ENCODE measurements at places on chromosomes 5 and 9.

GRCh38 chr5:125262782-125263181 is 516.3 kb upstream of the ZNF608 start:
- DNase-seq, result no peak

DNA sequence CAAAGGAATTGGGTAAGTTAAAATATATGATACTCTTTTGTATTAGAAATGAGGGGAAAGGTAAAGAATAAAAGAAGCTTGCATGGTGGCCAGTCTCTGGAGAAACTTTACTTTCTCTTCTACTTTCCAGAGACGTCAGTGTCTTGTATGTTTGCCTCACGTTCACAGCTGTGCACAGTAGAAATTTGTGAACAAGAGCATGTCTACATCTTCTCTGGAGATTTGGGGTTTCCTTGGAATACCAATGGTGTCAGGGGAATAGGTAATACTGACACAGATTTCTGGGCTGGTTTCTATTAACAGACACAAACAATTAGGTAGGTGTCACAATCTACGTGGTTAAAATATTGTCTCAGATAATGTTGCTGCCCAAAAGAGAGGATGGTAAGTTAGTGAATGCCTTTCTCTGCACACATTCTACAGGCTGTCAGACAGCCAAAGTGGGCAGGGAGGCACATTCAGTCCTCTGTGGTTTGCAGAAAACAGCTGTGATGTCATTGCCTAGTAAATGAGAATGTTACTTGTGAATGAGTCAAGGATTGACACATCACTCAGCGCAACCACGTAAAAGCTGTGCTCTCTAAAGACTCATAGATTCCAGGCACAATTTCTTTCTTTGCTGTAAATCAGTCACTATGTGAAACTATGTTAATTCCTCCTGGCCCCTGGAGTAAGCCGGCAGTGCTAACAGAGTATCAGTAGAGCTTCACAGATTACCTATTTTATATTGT is 397.1 kb downstream of the MAN2A1 start:
- DNase-seq, result no peak

DNA sequence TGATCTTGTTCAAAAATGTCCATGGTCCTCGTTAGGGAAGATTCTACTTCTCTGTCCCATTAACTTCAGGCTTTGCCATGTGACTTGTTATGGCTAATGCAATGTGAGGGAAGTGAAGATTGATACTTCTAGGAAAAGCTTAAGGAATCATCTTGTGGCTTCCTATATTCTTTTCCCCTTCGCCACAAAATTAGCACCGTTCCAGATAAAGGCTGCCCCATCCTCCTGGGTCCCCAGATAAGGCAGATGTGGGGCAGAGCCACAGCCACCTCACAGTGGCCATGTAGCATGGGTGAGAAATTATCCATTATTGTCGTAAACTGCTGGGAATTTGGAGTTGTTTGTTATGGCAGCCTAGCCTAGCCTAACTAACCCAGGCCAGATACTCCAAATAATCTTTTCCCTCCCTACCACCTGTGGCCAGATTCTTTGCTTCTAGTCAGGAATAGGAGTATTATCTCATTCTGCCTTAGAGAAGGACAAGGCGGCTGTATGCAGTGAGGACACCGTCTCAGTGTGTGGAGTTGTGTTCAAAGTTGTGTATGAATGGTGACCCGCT is 31.9 kb upstream of the BOD1 start:
- no peak for DNase-seq

GRCh38 chr5:94830520-94830919 is 212.1 kb downstream of the SLF1 start:
- DNase-seq, result no peak

- DNase-seq, result peak; percentile 25
Observed at GRCh38 chr5:472076-472655, 29.2 kb downstream of the EXOC3 start.

DNA sequence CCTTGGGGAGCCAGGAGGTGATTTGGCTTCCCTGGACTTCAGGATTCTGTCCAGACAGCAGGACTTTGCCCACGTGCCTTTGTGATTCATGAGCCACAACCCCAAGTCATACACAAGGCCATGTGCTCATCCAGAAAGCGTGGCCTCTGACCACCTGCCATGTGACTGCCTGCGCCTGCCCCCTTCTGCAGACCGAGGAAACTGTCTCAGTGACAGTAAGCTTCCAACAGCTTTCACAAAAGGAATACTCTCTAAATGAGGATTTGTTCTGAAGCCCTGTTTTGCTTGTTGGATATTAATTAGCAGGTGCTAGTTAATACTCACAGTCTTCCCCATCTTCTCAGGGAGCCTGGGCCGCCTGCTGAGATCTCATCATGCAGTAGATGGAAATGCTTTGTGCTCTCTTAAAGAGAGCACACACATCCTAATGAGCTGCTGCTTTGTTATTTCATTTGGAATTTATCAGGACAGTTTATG is 36.9 kb upstream of the ANGPTL2 start:
- no peak for DNase-seq

DNA sequence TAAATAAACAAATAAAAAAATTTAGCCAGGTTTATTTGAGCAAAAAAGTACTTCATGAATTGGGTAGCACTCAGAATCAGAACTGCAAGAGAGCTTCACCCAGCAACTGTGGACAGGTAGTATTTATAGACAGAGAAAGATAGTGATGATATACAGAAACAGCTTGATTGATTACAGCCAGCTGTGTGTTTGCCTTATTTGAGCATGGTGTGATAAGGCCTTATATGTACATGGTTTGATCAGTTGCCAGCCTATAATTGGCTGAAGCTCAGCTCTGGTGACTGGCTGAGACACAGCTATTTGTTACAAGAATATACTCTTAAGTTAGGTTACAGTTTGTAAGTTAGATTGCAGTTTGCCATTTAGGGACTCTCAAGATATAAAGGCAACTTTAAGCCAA is 34.3 kb upstream of the ARL15 start:
- no peak for DNase-seq

DNA sequence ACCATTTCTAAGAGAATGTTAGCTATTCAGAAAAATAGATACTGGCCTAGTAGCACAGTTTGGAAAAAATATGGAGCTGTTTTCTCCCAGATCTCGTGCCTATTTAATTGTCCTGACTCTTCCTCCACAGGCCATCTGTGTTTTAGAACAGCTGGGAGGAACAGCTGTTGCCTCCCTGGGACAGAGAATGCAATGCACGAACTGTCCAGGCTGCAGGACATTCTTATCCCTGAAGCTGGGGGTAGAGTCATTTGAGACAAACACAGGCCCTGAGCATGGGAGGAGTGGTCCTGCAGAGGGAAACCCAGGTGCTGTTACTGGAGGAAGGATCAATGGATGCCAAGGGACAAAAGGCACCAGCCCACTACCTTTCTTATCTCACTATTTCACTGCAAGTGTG is 20.9 kb upstream of the SPARC start:
- no peak for DNase-seq

- no peak for DNase-seq
Observed at GRCh38 chr9:98484162-98484561, 224.6 kb downstream of the GABBR2 start.

GRCh38 chr5:132807163-132807838 is 5.8 kb upstream of the SOWAHA start:
- DNase-seq, result no peak

DNA sequence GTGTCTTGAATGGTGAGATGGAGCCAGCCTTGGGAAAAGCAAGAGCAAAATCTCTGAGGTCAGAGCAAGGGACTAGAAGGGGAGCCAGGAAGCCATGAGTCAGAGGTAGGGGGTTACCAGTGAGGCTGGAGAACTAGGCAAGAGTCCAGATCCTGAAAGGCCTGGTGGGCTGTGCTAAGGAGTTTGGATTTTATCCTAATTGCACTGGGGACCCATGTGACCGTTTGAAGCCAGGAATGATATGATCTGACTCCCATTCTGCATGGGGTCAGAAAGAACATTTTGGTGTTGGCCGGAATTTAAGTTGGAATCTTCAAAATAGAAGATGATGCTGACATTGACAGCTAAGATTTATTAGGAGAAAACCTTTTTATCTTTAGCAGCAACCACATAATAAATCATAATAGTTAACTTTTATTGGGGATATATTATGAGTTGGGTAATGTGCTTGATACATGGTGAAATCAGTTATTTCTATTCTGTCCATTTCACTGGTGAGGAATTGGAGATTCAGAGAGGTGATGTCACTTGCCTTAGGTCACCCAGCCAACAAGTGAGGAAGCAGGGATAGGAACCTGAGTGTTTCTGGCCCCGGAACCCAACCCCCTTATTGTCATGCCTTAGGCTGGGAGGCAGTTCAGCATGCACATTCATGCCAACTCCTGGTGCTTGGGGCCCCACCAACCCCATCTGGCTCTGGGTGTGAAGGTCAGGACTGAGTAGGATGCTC is 61.5 kb upstream of the RARS1 start:
- DNase-seq, result no peak

DNA sequence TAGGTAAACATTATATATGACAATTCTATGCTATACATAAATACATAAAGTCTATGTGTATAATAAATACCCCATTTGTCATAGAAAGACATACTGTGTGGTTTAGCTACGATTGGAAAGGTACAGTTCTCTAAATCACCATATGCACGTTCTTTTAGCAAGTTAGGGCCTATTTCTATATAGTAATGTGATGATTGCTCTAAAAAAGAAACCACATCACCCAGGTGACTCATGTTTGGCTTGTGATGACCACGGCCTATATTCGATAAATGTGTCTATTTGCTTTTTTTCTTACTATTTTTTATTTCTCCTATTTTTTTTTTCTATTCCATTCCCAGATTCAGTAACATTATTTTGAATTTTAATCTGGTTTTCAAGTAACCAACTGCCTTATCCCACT is 34.7 kb downstream of the RETREG1 start:
- DNase-seq, result no peak
